ENCODE measurements at places on chromosomes 5 and 9.

GRCh38 chr5:56517011-56517416 lies 283.9 kb upstream of the ANKRD55 start:
- no peak for DNase-seq

GRCh38 chr9:4356306-4356705 lies 56.4 kb upstream of the GLIS3 start:
- no peak for DNase-seq

GRCh38 chr5:156378159-156378558 lies 51.2 kb downstream of the SGCD start:
- no peak for DNase-seq

GRCh38 chr5:76553251-76553650 lies 70.0 kb downstream of the F2RL2 start:
- DNase-seq: no peak

DNA sequence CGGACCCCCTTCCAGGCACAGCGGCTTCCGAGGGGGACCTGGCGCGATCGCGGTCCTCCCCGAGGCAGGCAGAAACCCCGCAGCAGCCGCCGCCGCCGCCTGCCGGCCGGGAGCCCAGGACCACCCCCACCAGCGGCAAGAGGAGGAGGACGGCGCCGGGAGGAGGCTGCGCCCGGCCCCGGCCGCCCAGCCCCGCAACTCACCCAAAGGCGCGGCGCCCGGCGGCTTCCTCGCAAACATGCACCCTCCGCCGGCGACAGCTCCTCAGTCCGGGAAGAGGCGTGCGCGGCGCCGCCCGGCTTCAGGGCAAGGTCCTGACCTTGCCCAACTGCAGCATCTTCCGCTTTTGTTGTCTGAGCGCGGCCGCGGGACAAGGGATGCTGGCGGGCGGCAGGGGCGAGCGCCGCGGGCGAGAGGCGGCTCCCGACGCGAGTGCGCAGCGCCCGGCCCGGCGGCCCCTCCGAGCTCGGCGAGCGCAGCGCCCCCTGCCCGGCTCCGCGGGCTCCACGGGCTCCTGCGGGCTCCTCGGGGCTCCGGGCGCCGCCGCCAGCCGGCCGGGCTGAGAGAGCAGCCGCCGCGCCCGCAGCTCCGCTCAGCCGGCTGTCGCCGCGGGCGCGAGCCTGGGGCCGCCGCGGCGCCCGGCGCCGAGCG lies 507 bp downstream of the CTNND2 start:
- peak; percentile 18 for DNase-seq

GRCh38 chr5:111224561-111225345 lies 569 bp downstream of the CAMK4 start:
- DNase-seq: no peak

DNA sequence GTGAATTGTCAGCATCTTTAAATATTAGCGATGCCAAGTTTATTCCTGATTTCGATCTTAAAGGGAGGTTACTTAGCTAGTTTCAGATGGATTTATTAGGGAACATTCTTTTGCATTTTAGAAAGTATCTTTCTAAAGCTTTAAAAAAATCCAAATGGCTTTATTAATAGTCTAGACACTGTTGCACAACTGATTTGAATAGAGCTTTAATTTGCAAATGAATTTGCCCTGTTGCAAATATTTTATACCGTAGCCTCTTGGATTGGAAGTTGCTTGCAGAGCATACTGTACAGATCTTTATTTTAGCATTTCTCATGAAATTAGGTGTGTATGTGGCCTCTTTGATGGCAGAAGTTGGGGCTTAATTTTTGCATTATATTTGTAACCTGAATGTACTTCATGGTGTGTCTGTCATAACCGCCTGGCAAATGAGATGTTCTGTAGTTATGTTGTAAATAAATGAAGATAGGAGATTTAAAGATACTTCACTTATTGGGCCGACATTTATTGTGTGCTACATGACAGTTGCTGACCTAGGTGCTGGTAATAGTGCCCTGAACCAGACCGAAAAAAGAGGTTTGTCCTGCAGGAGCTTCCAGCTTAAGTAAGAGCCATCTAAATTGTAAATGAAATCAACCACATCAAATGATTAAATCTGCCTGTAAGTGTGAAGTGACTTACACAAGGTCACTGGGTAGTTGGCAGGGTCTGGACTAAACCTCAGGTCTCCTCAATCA lies 1.8 kb downstream of the TCERG1 start:
- DNase-seq: no peak

DNA sequence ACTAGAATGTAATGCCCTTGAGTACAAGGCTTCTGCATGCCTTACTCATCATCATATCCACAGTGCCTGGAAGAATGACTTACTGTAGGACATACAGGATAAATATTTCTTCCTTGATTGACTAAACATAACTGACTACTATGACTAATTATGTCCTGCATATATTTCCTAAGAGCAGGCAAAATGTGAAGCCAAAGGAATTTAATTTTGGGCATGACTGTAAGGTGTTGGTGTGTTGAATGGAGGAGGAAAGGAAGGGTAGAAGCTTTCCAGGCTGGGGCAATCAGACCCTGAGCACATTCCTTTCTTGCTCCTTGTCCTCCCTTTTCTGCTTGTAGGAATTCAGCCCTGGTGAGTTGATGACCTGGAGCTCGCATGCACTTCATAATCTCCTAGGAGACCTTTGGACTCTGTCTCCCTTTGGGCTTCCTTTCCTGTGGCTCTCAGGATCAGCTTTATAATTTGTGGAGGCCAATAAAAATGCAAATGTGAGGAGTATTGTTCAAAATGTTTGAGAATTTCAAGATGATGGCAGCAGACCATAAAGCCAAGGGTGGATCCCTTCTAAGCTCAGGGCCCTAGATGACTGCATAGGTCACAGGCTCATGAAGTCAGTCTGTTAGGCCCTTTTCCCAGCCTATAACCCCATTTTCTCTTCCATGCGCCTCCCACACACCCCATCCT lies 174.0 kb downstream of the HMHB1 start:
- no peak for DNase-seq

DNA sequence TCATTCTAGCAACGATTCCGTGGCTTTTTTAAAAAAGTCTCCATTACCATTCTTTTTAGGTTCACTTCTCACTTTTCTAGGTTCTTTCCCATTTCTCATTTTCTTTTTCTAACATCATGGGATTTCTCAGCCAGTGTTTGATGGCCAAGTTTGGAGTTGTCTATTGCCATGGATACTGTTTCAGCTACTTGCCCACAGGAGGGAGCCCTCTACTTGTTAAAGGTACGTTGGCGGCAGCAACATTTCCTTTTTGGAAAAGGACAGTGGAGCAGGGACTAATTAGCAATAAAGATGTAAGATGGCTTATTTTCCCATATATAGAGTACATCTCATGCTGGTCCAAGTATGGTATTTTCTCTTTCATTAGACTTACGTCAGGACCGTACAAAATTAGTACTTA lies 2257.5 kb upstream of the C9orf72 start:
- no peak for DNase-seq

DNA sequence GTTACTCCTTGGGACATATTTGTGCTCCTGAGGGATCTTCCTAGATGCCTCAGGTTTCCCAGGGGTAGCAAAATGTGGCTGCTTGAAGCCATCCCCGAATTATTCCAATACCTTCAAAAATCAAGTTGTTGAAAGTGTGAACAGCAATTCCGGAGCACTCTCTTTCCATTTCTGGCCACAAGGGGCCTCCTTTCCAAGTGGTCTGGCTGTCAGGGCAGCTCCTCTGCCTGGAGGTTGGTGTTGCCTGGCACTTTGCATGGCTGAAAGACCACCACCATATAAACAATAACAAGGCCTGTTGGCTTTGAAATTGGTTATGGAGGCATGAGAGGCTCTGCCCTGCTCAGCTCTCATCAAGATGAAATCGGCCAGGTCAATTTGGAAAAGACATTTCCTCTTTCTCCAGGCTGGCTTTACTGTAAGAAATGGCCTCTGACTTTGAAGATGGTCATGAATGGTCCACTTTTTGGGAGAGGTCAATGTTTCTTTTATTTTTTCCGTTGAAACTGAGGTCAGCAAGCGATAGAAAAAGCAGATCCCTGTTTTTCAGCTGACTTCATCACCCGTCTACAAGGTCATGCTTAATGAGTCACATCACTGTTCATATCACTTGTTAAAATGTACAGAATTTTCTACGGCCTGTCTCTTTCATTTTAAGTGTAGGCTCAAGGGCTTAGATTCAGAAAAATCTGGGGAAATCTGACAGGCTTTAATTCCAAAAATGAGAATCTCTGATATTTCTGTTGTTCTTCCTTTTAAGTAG lies 481.1 kb upstream of the ZNF608 start:
- no peak for DNase-seq

- DNase-seq: no peak
Observed at GRCh38 chr9:6876195-6876894, 118.6 kb downstream of the KDM4C start.

- DNase-seq: no peak
Observed at GRCh38 chr5:124919747-124920525, 173.5 kb upstream of the ZNF608 start.

- DNase-seq: no peak
Observed at GRCh38 chr5:55911784-55912653, 60.9 kb downstream of the IL31RA start.

- DNase-seq: no peak
Observed at GRCh38 chr9:123776708-123777537, 153.0 kb downstream of the DENND1A start.

- DNase-seq: no peak
Observed at GRCh38 chr9:76545191-76545590, 86.2 kb downstream of the GCNT1 start.

GRCh38 chr5:95846554-95847260 lies 24.2 kb upstream of the GLRX start:
- DNase-seq: no peak

- no peak for DNase-seq
Observed at GRCh38 chr5:11357928-11358327, 546.3 kb downstream of the CTNND2 start.

DNA sequence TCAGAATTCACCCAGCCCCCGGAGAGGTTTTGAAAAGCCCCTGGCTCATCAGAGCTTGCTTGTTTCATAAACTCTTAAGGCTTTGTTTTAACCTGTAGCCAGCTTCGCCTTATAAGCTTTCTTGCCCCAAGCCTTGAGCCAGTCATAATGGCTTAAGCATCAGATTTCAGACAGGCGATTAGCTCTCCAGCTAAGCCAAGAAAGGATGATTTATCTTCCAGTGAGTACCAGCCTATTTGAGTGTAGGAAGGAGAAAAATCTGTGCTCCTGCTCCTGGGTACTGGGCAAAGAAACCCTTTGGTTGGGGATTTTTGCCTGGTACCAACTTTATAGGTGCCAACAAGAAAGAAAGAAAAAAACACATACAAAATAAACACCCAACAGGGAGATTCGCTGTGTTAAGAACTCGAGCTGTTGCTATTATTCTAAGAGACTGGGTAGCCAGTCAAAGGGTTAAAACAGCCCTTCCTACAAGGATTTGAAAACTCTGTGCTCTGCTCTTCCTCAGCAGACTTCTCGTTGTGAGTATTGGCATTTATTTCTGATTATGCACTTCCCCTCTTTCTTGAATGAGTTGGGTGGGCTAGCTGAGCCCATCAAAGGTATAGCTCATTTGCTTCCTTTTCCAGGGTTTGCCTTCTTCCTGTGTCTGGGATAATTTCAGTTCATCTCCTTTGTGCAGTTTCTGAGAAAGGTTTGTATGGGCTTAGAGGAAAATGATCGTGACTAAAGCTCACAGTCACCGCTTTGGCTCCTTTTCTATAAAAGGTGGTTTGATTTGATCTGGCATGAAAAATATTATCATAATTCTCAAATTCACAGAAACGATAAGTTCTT lies 157.2 kb upstream of the DMRT1 start:
- DNase-seq: no peak

DNA sequence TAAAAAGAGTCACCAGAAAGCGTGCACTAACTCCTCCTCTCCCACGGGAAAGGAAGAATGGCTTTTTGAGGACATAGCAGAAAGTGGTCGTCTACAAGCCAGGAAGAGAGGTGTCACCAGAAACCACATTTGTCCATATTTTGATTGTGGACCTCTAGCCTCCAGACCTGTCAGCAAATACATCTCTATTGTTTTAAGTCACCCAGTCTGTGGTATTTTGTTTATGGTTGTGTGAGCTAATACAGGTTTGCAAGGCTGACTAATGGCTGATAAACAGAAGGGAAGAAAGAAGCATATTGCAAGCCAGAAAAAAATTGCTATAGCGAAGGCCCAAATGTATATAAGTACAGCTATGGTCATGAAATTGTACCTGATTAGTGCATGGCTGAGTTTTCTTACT lies 21.4 kb downstream of the WDR70 start:
- DNase-seq: no peak

GRCh38 chr9:124502711-124503702 lies 4.2 kb downstream of the NR5A1 start:
- no peak for DNase-seq

DNA sequence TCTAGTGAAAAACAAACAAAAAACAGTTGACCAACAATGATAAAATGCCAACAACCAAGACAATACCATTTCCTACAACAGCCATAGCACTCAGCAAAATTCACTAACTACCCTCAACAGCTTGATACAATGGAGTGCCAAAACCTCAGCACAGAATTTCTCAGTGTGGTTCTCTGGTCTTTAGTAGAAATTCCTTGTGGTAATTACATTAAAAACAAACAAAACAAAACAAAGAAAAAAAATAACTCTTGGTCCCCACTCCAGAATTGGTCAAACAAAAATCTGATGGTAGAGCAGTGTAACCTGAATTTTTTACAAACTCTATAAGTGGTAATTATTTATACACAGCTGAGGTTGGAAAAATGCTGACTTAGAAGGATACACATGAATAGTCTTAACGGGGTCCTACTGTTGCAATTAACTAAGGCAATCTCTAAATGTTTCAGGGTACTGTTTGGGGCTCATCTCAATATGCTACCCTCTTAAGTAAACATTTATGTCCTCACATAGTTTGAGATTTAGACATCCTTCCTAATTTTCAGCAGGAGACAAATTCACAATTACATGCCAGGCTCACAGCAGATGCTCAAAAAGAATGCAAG lies 13.8 kb downstream of the CSNK1A1 start:
- DNase-seq: no peak

All from activated T-cell treated with anti-CD3 and anti-CD28 coated beads for 48 hours (primary cell).